ENCODE measurements at places on chromosomes 4 and X.

DNA sequence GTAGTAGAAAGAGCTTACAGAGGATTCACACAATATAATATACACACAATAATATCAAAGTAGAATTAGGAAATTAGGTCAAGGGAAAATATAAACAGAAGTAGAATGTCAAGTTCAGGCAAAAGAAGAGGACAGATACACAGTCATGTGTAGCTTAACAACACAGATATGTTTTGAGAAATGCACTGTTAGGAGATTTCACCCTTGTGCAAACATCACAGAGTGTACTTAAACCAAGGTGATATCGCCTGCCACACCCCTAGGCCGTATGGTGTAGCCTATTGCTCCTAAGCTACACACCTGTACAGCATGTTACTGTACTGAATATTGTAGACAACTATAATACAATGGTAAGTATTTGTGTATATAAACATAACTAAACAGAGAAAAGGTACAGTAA, 110.0 kb upstream of the EDNRA start:
- DNase-seq: no peak

GRCh38 chrX:51641421-51642021, 22.8 kb upstream of the CENPVL3 start:
- peak; percentile 25 for DNase-seq

GRCh38 chr4:92618968-92619367, 315.2 kb downstream of the GRID2 start:
- peak; percentile 30 for DNase-seq

DNA sequence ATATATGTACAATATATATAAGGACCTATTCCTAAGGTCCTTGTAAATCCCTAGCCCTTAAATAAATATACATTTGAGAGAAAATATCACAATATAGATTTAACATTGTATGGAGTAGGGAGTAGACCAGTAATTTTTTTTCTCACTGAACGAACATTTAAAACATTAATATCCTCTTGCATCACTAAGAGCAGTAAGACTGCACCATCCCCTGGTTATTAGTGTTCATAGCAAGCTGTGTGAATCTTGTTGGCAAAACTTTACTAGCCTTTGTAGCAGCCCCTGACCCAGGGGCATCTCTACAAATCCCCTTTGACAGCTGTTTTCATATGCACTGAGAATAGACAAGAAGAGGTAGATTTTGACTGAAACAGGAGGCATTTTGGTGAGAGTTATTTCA, 146.5 kb downstream of the IL1RAPL2 start:
- peak; percentile 4 for DNase-seq

GRCh38 chr4:152045807-152046571, 285.2 kb upstream of the GATB start:
- no peak for DNase-seq

DNA sequence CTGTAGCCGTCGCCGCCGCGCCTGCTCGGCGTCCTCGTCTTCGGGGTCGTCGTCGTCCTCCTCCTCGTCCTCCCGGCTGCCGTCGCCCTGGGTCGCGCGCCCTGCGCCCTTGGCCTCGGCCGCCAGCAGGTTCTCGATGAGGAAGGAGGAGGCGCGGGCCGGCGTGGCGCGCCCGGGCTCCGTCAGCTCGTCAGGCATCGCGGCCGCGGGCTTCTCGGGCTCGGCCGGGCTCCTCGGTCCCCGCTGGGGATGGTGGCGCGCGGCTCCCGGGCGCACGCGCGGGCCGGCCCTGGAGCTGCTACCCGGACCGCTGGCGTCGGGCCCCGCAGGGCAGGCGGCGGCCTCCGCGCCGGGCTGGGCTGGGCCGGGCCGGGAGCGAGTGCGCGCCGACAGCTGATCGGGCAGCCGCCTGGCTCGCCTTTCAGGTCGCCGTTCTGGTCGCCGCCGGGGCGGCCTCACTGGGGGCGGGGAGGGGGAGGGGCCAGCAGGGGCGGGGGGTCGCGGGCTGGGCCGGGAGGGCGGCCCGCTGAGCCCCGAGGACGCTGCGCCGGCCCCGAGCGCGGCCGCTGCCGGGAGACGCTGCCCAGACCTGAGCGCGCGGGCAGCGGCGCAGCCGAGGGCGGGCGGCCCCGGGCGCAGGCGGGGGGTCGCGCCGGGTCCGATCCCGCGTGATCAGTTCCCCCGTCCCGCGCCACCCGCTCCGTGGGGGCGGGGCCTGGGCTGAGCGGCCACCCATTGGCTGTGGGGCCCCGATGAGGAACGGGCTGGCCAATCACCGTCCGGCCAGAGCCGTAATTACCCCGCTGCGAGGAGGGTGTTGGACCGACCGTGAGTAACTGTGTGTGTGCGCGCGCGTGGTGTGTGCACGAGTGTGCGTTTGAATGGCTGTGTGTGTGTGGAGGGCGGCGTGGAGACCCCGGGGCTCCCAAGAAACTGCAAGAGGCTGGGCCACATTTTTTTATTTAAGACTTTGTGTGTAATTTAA, at the start of gene HMX1:
Gene HMX1, minus strand, starts transcription at position 423 of the 985 bp plus-strand sequence. Its CDS starts 225 bp downstream, at position 198.
- DNase-seq: peak; percentile 90

DNA sequence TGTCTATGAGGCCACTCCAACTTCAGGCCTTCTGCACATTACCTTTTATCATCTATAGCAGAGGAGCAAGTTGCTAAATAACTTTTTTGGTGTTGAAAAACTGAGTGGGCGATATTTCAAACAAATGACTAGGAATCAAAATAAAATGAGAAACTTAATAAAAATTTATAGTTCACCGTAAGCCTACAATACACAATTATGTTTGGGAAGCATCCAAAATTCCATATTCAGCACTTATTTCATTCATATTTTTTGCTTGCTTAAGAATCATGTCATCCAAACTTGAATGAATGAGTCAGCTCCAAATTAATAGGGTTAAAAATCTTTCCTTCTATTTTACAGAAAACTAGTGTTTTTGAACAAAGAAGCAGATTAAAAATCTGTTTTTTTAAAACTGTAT, 119.1 kb downstream of the SH3RF1 start:
- no peak for DNase-seq

GRCh38 chr4:67052814-67053675, 492.3 kb downstream of the CENPC start:
- DNase-seq: no peak

DNA sequence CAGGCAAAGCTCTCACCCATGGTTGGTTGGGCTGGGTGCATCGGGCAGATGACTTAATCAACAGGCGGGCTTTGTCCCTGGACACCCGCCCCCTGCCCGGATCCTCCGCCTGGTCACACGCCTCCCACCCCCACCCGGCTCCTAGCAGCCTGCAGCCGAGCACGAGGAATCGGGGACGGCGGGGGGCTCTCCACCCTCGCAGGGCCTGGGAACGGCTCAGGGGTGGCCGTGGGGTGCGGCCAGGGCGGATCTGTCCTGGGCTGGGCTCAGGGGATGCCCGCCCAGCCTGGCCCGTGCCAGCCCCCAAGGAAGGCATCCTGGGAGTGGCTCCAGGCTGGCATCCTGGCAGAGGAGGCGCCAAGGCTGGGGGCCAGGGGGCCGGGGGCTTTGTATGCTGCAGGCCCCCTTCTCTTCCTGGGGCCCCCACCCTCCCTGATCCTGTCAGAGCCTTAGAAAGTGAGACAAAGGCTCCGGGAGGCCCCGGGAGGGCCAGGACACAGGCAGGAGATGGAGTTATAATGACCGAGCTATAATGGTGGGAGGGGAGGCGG, 32.5 kb upstream of the FGFR3 start:
- no peak for DNase-seq

- DNase-seq: no peak
Observed at GRCh38 chr4:148205476-148205875, 236.7 kb downstream of the NR3C2 start.

- peak; percentile 64 for DNase-seq
Observed at GRCh38 chr4:110484767-110485166, 8.8 kb downstream of the ENPEP start.

GRCh38 chr4:152220201-152220666, 315.7 kb downstream of the FBXW7 start:
- DNase-seq: peak; percentile 43

GRCh38 chrX:50718776-50719175, 95.2 kb downstream of the SHROOM4 start:
- DNase-seq: no peak

- no peak for DNase-seq
Observed at GRCh38 chr4:107133965-107134653, 98.0 kb upstream of the DKK2 start.

DNA sequence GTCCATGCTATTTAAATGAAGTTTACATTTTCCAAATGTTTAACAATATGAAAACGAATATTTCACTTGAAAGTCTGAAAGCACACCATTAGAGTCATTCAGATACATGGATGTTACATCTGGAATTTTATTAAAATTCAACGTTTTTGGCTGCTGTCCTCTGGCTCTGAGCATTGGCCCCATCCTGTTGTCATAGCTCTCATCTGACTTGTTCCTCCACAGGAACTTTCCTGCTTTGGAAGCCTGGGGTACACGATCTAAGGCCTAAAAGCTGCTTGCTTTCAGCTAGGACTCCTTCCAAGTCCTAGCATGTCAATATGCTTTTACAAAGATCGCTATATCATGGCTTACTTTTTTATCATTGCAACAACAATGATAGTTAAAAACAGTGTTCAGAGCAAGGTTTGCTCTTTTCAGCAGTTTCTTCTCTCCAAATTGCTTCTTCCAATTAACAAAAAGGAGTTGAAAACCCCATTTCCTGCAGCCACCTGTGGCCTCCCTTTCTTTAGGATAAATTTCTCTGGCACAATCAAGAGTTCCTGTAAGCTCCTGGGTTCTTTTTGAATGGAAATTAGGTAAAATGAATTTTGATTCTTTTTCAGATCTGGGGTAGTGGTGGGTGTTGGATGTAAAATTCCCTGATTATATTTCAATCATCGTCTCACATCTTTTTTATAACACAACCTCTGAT, 413.4 kb upstream of the AGA start:
- DNase-seq: no peak

GRCh38 chr4:18980516-18981233, 959.1 kb upstream of the LCORL start:
- no peak for DNase-seq

DNA sequence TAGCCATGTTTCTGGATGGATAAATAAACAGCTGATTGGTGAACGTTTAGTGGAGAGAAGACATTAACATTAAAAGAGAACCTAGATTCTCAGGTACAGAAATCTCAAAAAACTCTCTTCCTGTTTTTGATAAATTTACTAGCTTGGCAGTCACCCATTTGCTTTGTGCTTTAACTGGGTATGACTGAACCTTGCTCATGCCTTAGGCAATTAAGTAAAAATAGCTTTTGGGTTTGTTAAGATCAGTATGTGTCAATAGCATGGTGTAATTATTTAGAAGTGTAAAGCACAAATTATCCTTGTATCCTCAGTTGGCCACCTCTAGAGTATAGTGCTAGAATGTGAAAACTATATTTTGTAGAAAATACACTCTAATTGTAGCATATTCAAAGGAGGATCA, 200.0 kb downstream of the CFAP299 start:
- DNase-seq: no peak

DNA sequence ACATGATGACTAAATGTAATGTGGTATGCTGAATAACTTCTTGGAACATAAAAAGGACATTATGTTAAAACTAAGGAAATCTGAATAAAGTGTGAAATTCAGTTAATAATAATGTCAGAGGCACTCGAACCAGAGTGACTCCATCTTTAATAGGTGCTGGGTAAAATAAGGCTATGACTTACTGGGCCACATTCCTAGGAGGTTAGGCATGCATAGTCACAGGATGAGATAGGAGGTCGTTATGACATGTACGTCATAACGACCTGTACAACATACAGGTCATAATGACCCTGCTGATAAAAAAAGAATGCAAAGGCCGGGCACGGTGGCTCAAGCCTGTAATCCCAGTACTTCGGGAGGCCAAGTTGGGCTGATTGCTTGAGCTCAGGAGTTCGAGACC, 28.9 kb upstream of the OPHN1 start:
- peak; percentile 4 for DNase-seq

GRCh38 chr4:26207631-26208030, 113.2 kb upstream of the RBPJ start:
- DNase-seq: no peak

- no peak for DNase-seq
Observed at GRCh38 chr4:108078024-108078733, 88.5 kb downstream of the HADH start.

GRCh38 chrX:68930542-68931317, 101.9 kb downstream of the EFNB1 start:
- DNase-seq: no peak

GRCh38 chrX:63404332-63404731, 53.2 kb upstream of the SPIN4 start:
- no peak for DNase-seq

- DNase-seq: no peak
Observed at GRCh38 chr4:118985170-118986000, 96.7 kb downstream of the SYNPO2 start.

DNA sequence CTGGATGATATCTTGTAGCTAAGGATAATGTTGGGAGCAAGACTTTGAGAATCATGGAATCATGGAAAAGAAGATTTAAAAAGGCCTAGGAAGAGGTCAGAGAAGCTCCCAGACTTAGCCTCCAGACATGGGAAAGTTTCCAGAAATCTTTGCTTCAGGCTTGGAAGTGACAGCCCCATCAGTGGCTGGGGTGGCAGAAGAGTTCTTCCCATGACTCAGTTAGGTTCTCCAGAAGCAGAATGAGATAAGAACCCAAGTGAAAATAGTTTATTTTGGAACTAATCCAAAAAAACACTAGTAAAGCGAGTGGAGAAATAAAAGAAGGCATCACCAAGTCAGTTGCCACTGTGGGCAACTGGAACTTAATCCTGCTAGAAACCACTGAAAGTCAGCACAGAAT, 506.9 kb downstream of the MID1IP1 start:
- DNase-seq: peak; percentile 4

- no peak for DNase-seq
Observed at GRCh38 chr4:89296896-89297295, 10.7 kb downstream of the GPRIN3 start.

Data from H4 (cell line).